ENCODE measurements at places on chromosomes 16 and 17. TPM values are rescaled to one million over a fixed set of nuclear protein-coding genes. Genes with fewer than 3 reads are reported as not detected.

DNA sequence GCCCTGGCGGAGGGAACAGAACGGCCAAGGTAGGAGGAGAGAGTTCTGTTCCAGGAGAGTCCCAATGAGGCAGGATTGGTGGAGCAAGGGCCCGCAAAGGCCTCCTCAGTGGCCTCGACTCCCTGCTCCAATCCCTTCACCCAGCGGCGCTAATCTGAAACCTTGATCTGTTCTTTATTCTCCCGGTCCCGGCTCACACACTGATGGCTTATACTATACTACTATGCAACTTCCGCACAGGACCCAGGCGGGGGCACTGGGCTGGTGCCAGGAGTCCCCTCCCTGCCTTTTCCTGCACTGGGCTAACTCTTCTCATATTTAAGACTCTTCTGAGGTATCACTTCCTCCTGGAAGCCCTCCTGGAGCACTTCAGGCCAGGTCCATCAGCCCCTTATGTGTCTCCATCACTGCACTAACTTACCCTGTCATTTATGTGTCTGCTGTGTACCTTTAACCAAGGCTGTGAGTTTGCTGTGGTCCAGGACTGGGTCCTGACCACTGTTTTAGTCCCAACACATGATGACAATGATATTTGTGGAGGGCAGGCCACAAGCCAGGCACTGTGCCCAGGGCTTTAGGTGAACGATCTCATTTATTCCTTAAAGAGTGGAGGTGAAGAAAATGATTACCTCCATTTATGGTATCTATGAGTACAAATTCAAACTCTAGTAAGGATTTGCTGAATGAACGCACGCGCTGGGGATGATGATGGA is 6.8 kb downstream of the CCDC102A start:
- DNase-seq = no peak

GRCh38 chr17:78227455-78227916 is 3.9 kb upstream of the TMEM235 start:
- no peak for DNase-seq

GRCh38 chr17:68418876-68419275 is 38.4 kb downstream of the WIPI1 start:
- DNase-seq = peak; percentile 28

GRCh38 chr17:59892251-59892923 is 356 bp downstream of the TUBD1 start:
- DNase-seq = no peak

- DNase-seq = no peak
These were observed 12.0 kb downstream of the HS3ST6 start for GRCh38 chr16:1906055-1906845.

Gene C1QTNF8
- not detected for polyA plus RNA-seq

Gene GNG13
- polyA plus RNA-seq = not detected

Gene ACSM2A
- polyA plus RNA-seq = 0.03 TPM

Measured in endothelial cell of umbilical vein (primary cell).